Vagina (tissue), 2 donors: ENCODE measurements at places on chromosomes 11 and 22. TPM values are rescaled to one million over a fixed set of nuclear protein-coding genes. Genes with fewer than 3 reads are reported as not detected.

GRCh38 chr11:119352857-119353260, 6.4 kb upstream of the MFRP start:
- DNase-seq = no peak

DNA sequence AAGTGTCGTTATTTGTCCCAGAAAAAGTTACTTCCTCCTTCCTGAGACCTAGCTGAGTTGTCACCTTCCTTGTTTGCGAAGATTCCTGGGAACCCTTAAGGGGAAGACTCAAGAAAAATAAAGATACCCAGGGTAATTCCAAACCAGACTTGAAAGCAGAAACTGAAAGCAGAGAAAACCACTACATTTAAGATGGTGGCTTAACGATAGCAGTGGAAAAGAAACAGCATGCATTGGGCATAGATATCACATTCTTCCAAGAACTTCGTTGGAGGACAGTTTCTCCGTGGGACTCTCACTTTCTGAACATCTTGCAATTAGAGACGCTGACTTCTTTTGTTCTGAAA, 89.1 kb downstream of the FAM76B start:
- DNase-seq = no peak

DNA sequence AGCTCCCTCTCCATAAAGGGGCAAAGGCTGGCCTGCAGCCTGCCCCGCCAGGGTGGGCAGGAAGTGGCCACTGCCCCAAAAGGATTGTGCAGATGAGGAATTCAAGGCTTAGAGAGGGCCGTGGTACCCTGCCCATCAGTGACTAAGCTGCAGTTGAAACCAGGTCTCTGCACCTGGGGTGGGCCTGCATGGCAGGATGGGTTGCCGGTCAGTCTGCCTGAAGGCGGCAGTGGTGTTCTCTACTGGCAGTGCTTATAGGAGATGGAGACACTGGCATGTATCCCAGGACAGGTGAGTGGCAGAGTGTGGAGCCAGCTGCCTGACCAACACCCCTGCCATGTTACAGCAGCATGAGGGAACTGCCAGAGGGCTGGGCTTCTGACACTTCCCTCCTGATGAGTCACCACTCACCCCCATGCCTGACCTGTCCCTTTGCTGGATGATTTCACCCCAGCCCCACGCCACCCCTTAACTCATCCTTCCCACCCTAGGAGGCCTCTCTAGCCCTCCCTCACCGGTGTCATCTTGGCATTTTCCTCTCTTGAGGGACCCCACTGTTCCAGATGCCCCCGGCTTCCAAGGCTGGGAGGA, 70.2 kb upstream of the LMO1 start:
- DNase-seq = no peak

- no peak for DNase-seq
Observed at GRCh38 chr22:25161017-25161915, 38.4 kb upstream of the CRYBB3 start.

GRCh38 chr22:23485490-23485889, 94.6 kb downstream of the IGLL1 start:
- peak; percentile 43 for DNase-seq

GRCh38 chr11:4195909-4196308, 101.3 kb downstream of the RRM1 start:
- no peak for DNase-seq

DNA sequence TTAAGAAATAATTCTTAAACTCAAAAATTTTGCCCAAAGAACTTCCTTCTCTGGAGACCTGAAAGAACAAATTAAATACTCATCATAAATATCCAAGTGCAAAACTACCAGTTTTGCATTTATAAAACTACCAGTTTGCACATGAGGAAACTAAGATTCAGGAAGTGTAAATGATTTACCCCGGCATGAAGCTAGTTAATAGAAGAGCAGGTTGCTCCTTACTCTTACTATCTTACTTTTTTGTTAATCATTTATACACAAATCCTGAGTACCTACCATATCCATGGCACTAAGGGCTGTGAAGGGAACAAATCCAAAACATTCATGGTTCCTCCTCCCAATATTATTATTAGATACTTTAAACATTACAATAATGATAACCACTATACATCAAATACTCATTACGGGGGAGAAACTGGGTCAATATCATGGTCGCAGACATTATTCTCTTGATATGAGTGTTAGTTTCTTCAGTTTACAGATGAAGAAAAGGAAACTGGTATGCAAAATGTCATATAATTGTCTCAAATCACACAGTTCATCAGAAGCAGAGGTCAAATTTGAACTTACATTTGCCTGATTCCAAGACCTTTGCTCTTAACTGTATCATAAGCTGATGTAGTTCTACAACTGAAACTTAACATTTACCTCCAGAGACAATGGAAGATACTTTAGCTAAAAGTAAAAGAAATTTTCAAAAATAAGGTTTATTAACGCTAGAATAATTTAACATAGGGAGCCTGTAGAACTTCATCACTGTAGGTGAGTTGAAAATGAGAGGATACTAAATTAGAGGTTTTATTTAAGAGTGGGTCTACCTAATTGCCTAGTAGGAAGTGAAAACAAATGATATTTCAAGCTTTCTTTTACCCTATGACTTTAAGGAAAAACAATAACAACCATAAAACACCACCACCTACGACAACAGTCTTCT, 74.5 kb downstream of the FAM76B start:
- DNase-seq = no peak

DNA sequence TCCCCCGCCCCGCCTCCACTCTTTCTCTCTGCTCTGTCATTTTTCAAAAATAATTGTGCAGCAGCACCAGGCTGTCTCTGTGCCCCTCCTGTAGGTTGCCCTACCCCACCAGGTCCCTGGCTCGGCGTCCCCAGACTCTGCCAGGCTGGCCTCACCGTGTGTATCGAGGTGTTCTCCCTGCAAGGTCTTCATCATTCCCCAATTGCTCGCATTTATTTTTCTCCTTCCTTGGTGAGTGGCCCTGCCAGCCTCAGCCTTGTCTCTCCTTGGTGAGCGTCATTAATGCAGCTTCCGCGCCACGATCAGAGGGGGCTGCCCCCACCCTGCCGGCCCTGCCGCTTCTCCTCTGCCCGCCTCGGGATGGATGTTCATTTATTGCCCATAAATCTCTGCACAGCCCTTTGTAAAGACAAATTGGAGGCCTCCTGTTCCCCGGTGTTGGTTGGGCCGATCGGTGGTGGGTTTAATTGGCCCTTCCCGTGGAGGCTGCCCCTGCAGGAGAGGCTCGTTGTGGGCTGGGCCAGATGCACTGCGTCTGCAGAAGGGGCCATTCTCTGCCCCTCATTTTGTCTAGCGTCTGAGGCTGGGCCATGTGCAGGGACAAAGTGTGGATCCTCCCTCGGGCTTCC, 33.2 kb downstream of the RTN4R start:
- no peak for DNase-seq

GRCh38 chr11:16195651-16196050, 160.7 kb downstream of the SOX6 start:
- DNase-seq = no peak

- no peak for DNase-seq
Observed at GRCh38 chr11:119363081-119363850, 16.8 kb upstream of the MFRP start.

- DNase-seq = no peak
Observed at GRCh38 chr11:15748741-15749140, 607.6 kb downstream of the SOX6 start.

DNA sequence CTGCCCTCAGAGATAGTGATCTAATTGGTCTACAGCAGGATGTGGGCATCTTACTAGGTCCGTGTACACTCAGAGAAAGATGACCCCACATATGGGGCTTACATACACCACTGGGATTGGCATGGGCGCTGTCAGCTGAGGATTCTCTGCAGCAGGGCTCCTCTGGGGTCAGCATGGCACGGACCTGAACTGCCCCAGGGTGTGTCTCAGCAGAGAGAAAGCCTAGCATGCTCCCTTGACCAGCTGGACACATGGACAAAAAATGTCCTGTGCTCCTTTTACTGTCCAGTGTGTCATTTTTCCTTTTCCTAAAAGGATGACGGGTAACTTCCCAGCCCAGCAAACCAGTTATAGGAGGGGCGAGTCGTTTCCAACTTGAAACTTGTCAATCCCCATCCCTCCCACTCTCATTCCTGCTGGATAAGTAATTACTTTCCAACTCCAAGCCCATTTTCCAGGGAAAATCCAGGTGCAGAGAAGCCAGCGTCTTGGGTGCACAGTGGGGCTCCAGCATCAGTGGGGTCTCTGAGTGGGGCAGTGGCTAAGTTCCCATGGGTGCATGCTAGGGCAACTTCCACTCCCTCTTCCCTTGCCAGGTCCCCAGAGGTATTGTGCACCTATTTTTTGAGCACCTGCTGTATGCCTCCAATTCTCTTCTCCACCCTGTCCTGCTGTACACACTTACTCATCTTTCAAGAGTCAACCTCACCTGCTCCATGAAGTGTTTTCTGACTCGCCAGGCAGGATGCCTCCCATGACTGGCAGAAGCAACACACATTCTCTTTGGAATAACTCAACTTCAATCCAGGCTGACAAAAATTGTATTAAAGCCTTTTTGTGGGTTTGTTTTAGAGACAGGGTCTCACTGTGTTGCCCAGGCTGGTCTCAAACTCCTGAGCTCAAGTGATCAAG, 5.0 kb downstream of the VSTM5 start:
- DNase-seq = no peak

GRCh38 chr11:32184041-32184722, 93.3 kb downstream of the RCN1 start:
- DNase-seq = no peak

DNA sequence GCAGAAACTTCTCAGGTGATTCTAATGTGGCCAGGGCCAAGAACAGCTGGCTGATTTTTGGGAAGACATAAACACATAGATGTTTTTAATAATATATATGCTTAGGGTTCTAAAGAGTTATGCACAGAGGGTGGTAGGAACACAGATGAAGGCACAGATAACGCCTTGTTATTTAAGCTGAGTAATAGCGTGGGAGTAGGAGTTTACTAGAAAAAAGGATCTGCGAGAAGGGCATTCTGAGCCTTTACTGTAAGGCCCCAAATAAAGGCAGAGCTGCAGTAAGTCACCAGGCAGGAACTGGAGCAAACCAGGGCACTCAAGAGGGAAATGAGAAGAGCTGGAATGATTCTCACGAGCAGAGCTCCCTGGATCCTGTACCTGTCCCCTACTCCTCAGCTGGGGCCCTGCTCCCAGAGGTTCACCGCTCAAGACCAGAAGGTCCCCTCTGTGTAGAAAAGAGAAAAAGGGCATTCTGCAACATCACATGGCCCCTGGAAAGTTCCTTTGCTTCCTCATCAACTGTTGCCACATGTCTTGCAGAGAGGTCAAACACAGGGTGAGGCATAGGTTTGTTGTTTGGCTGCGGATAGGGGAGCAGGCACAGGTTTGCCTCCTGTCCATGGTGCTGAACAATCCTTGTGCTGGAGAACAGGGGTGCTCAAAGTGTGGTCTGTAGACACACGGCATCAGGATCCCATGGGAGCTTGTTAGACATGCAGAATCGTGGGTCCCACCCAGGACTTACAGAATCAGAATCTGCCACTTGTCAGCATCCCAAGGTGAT, 125.7 kb downstream of the TENM4 start:
- no peak for DNase-seq

DNA sequence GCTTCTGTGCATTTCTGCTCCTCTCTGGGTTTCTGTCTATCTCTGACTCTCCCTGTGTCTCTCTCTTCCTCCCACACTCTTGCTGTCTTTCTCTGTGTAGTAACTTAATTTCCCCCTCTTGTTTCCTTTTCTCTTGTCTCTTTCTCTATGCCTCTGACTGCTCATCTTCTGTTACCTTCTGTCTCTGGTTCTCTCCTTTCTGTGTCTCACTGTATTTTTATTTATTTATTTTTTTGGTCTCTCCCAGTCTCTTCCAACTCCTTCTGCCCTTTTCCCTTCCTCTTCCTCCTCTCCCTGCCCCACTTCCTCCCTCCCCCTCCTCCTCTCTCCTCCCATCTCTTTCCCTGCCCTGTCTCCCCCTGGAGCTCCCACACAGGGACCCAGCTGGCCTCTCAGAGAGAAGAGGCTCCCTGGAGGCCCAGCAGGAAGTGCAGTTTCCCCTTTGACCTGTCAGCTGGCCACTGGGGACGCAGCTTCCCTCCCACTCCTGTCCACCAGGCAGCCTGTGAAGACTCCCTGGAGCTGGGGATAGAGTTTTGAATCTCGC, 38.3 kb upstream of the MYH9 start:
- no peak for DNase-seq

GRCh38 chr22:25478528-25478927, 85.9 kb upstream of the GRK3 start:
- DNase-seq = no peak

DNA sequence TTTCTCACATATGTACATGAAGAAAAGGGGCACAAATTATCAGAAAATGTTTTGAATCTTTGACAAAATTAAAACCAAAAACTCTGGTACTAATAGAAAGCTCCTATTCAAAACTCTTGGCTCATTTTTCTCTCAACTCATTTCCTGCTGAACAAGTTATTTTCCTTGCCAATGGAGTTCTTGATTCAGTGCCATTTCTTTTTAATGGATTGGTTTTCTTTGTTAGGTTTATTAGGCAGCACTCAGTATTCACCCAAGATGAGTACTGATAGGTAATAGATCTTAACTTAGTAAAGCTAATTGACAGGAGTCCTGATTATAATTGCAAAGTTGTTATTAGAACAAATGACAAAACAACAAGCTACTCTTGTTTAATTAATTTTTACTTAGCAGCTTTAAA, 279.4 kb upstream of the PDGFD start:
- no peak for DNase-seq

DNA sequence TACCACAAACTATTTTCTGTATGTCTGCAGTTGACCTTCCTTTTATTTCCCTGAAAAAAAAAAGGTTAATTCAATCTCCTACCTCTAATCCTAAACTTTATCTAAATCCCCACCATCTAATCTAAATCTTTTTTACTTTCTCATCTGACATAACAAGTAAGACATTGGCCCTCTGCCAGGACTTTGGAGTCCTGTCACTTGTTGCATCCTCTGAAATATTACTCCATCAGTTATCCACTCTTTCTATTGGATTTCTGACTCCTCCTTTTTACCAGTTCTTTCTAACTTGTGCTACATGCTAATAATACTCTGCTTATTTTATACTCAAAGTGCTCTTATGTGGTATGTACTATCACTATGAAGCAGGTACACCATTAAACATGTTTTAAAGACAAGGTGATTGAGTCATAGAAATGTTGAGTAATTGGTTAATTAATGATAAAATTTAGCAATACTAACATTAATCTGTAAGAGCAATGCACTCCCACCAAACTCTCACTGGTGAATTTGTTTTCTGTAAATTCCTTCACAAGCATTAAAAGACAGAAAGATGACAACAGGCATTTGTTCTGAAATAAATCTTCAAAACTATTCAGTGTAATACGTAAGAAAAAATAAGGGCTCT, 914.2 kb upstream of the RAG2 start:
- DNase-seq = no peak

- peak; percentile 46 for DNase-seq
Observed at GRCh38 chr22:36222887-36223450, 16.4 kb downstream of the APOL2 start.

JOSD1 gene
- total RNA-seq = 106 TPM

KCNJ4 gene
- not detected for total RNA-seq

PARVA gene
- 51.1 TPM for total RNA-seq

SCGB2A2 gene
- not detected for total RNA-seq

POU2AF3 gene
- 3.2 TPM for total RNA-seq

ZNF215 gene
- total RNA-seq = 2.0 TPM

RAG2 gene
- not detected for total RNA-seq

TMEM45B gene
- total RNA-seq = 10.1 TPM

KMT5B gene
- 35.4 TPM for total RNA-seq

CRYAB gene
- total RNA-seq = 161 TPM

OR51E2 gene
- total RNA-seq = 0.98 TPM

ENTHD1 gene
- total RNA-seq = not detected

CREB3L1 gene
- total RNA-seq = 11.8 TPM

LMF2 gene
- 57.0 TPM for total RNA-seq
